ENCODE measurements at places on chromosomes 7 and 10.

DNA sequence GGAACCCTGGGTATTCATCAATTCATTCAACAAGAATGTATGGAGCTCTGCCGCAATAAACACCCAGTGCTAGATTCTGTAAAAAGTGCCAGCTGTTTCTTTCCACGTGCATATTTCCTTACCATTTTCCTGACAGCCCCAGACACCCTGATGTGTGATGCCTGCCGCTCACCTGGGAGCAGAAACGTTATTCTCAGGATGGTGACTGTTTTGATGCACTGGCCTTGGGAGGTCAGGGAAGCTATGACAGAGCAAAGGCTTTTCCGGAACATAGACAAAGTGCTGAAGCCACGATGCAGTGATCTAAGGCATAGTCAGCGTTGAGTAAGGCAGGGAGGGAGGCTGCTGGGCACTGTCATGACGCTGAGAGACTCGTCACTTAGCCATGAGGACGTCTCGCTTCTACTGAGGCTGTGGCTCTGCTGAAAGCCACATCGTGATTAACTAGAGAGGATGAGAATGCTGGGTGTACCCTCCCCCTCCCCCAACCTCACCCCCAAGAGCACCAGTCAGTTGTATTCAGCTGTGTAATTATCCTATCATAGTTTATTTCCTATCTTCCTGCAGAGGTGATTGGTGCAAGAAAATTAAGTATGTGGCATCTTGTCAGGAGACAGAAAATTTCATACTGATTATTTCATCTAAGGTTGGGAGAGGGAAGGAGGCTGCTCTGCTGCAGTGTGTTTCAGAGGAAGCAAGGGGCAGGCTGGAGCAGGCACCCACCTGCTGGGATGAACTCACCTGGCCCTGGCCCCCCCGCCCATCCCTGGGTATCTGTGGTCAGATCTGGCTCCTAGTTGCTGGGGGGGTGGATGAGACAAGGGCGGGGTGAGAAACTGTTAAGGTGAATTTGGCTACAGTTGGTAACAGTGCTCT, 48.8 kb upstream of the SMNDC1 start:
- DNase-seq: no peak

GRCh38 chr7:2820508-2820934, 23.6 kb downstream of the GNA12 start:
- no peak for DNase-seq

DNA sequence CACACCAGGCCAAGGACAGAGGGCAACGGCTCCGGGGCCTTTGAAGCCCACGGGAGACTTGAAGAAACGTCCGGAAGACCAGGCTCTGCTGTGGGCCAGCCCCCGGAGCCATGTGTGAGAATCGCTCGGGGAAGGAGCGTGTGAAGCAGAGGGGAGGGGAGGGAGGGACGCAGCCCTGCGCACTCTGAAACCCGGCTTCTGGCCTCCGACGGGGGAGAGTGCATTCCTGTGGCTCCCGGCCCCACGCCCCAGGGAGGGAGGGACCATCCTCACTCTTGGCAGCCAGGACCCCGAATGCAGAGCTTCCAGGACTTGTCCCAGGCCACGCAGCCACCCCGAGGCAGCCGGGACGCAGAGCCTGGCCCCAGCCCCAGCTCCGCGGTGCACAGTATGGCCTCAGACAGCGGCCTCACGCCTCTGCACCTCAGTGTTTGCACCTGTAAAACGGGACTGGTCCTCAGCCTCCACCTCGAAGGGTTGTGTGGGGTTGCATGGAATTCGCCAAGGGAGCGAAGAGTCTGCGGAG, 67.4 kb downstream of the PDGFA start:
- no peak for DNase-seq

GRCh38 chr10:22455068-22455857, 110.0 kb downstream of the SPAG6 start:
- no peak for DNase-seq

DNA sequence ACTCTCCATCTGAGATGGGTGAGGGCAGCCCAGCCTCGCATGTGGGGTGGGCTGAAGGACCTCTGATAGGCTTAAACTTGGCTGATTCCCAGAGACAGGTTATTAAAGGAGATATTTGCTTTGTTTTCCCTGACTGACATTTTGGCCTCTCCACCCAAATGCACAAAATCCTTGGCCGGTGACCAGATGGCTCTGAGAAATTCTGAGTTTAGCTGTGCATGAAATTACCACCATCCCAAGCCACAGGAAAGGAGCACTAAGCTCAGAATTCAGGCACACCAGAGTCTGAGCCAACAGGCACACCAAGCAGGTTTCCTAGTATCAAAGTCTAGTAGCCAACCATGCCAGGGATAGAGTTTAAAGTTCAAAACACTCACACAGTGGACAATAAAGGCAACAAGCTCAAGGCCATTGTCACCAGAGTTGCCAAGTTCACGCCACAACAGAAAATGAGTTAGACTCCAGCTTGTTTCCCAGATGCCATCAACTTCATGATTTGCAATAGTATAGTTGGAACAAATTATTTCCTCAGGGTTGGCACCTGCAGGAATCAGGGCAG, 387.6 kb downstream of the KCNMA1 start:
- no peak for DNase-seq

- DNase-seq: no peak
These were observed 26.3 kb upstream of the LOXL4 start for GRCh38 chr10:98294270-98294627.

DNA sequence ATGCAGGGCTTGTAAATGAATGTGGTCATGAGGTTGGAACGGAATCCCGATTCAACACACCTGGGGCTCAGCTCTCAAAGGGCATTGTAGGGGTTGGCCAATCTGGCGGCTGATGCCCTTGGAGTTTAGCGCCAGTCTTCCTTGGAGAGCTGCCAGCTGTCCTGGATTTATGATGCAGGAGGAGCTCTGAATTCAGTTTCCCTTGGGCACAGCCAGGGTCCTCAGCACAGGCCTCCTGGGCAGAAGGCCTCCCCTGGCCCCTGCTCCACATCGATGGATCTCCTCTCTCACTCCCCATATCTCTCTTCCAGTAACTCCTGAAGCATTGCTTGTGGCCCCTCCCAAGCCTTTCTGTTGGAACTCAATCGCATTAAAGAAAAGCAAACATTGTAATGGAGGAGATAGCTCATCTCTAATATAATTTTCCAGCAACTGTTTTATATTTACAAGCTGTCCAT, 985 bp upstream of the CYTH3 start:
- no peak for DNase-seq

- DNase-seq: no peak
These were observed 78.5 kb downstream of the ETV1 start for GRCh38 chr7:13910805-13911551.

Data from hypothalamus (tissue), 51 donors.